Activated naive CD4-positive, alpha-beta T cell treated with anti-CD3 and anti-CD28 coated beads for 36 hours (primary cell): ENCODE measurements at places on chromosomes 2 and 18. TPM values are rescaled to one million over a fixed set of nuclear protein-coding genes. Genes with fewer than 3 reads are reported as not detected.
A peak's percentile ranks its signal among the peaks of the same experiment; 100 is the strongest.

Gene MRPS5
- total RNA-seq = 96.0 TPM

Gene LRRFIP1
- 154 TPM for total RNA-seq

DNA sequence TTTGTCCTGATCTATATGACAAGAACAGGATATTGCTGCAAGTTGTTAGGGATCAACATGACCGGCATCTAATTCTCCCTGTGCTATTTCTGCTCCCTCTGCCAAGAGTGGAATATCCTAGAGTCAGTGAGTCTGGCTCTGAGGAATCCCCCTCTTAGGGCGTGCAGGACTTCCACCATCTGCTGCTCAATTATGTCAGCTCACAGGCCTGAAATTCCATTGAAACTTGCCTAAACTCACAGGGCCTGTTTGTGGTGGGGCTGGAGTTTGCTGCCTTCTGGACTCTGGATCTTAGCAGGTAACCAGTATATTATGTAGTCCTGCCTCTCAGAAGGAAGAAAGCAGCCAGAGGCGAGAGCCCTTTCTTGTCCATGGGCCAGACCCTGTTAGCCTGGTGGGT lies 323.0 kb downstream of the TSN start:
- no peaks in the 10 kb centered on the region for H3K27me3 ChIP-seq

DNA sequence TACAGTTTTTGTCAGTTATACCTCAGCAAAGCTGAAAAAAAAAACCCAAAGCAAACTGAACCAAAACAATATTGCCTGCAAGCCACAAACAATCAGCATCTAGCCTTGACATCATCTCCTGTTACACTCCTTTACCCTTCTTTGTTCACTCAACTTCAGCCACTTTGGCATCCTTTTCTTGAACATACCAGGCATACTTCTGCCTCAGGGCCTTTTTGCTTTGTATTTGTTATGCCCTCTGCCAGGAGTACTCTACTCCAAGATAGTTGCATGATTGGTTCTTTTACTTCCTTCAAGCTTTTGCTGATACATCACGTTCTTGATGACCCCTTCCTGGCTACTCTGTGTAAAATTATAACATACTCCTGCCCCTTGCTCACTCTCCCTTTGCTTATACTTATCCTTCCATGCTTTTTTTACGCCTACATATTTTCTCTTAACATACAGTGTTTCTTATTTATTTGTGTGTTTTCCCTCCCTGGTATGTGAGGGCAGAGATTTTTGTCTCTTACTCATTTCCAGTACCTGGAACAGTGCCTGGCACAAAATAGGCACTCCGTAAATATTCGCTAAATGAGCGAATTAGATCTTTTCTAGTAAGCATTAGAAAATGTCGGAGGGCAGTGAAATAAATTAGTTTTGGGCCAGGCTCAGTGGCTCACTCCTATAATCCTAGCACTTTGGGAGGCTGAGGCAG lies 12.7 kb downstream of the ABI2 start:
- H3K36me3 ChIP-seq = peaks cover 7% of the 10 kb centered on the region
- DNase-seq = no peak
- peaks cover 5% of the 10 kb centered on the region for H3K4me1 ChIP-seq
- H3K27me3 ChIP-seq = no peaks in the 10 kb centered on the region
- H3K27ac ChIP-seq = no peak overlapping the region
- H3K4me3 ChIP-seq = no peak overlapping the region

DNA sequence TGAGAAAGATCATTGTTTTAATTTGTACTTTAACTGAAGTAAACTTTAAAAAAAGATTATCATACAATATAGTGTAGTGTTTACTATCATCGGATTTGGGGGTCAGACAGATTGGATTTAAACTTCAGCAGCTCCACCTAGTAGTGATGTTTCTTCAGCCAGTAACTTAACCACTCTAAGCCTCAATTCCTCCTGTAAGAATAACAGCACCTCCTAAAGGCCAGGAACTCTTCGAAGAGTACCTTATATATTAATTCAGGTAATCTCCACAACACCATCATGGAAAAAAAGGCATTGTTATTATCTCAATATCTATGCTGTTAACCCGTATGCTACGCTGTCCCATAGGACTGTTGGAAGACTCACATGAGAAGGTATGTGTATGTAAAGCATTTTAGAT lies 69.0 kb upstream of the DLGAP1 start:
- no peak overlapping the region for H3K4me3 ChIP-seq
- DNase-seq = no peak
- no peak overlapping the region for H3K27ac ChIP-seq
- H3K4me1 ChIP-seq = no peaks in the 10 kb centered on the region

GRCh38 chr2:127874378-127875269 lies 11.1 kb downstream of the AMMECR1L start:
- H3K27ac ChIP-seq = peak overlapping the region; percentile 48
- no peaks in the 10 kb centered on the region for H3K27me3 ChIP-seq
- peak; percentile 67 for DNase-seq
- H3K4me1 ChIP-seq = peaks cover 37% of the 10 kb centered on the region

DNA sequence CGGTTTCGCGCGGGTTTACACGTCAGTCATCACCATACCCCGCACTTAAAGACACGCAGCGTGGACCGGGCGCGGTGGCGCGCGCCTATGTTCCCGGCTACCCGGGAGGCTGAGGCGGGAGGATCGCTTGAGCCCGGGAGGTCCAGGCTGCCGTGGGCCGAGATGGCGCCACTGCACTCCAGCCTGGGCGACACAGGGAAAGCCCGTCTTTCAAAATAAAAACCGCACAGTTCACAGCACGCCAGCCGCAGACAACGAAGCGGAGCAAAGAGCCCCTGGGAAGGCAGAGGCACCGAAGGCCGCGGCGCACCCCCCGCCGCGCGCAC lies 328 bp downstream of the DTYMK start:
- peak overlapping the region; percentile 87 for H3K27ac ChIP-seq
- peak; percentile 24 for DNase-seq
- H3K4me3 ChIP-seq = peak overlapping the region; percentile 99
- peaks cover 47% of the 10 kb centered on the region for H3K36me3 ChIP-seq

DNA sequence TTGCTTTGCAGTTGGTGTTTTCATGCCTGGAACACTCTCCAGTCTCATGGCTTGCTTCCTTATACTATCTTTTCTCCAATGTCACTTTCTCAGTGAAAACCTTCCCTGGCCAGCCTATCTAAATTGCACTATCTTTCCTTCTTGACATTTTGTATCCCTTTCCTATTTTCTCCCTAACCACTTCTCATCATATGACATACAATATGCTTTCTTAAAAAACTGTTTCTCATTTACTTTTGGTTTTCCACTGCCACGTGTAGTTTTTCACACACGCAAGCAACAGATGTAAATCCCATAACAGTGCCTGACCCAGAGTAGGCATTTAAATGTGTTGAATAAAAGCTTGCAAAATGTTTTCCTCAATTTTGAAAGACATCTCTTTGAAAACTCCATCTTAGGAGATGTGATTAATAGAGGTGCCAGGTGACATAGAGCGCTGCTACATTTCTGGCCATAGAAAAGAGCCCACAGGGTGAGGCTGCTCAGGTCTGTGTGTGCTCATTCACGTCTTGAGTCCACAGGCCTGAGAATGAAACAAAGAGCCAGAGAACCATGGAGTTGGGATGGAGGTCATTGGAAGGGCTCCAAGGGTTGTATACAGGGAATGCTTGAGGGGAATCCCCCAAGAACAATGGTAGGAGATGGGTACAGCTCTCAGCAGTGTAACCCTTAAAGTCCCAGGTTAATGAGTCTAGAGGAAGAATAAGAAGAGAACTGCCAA lies 12.7 kb downstream of the ZNF24 start:
- H3K4me1 ChIP-seq = peaks cover 9% of the 10 kb centered on the region
- no peak for DNase-seq
- H3K27ac ChIP-seq = no peak overlapping the region
- no peak overlapping the region for H3K4me3 ChIP-seq

- no peaks in the 10 kb centered on the region for H3K27me3 ChIP-seq
- H3K4me1 ChIP-seq = no peaks in the 10 kb centered on the region
- DNase-seq = no peak
Observed at GRCh38 chr2:120963997-120964705, 228.5 kb downstream of the GLI2 start.

GRCh38 chr18:24346254-24346653 lies 51.4 kb downstream of the OSBPL1A start:
- no peaks in the 10 kb centered on the region for H3K4me1 ChIP-seq
- no peak for DNase-seq
- no peaks in the 10 kb centered on the region for H3K27me3 ChIP-seq
- H3K36me3 ChIP-seq = no peaks in the 10 kb centered on the region
- H3K4me3 ChIP-seq = no peak overlapping the region
- no peak overlapping the region for H3K27ac ChIP-seq

DNA sequence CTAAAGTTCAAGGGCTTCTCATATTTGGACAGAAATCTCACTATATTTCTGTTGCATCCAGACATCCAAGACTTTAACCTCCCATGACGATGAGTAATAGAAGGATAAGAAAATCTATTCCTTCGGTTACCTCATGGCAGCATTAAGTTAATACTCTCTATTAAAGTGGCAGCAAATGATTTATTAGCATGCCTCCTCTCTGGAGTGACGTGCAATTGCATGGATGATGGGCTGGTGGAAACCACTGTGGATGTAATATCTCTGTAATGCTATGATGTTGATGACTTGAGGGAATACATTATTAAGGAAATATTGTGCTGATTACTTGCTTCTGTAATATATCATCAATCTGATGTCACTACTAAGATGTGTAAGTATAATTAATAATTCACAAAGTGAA lies 336.8 kb downstream of the DSEL start:
- H3K36me3 ChIP-seq = no peaks in the 10 kb centered on the region
- no peak overlapping the region for H3K27ac ChIP-seq
- no peak for DNase-seq
- H3K4me1 ChIP-seq = no peaks in the 10 kb centered on the region

DNA sequence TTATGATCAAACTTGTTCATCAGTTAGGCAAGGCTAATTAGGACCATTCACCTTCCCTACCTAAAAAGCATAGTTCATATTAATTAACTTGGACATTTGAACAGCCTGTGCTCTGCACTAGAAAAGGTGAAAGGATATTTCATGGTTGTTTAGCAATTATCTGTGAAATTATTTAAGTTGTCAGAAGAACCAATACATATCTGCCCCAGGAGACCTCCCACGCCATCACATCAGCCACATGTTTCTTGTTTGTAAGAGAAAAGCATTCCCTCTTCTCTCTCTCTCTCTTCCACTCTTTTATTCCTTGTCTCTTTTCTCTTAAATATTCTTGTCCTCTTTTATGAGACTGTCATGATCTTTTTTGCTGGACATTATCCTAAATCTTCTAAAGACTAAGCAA lies 282.0 kb upstream of the RND3 start:
- H3K4me1 ChIP-seq = no peaks in the 10 kb centered on the region
- no peaks in the 10 kb centered on the region for H3K36me3 ChIP-seq
- H3K27ac ChIP-seq = no peak overlapping the region
- DNase-seq = no peak
- H3K4me3 ChIP-seq = no peak overlapping the region
- H3K27me3 ChIP-seq = peaks cover 3% of the 10 kb centered on the region

DNA sequence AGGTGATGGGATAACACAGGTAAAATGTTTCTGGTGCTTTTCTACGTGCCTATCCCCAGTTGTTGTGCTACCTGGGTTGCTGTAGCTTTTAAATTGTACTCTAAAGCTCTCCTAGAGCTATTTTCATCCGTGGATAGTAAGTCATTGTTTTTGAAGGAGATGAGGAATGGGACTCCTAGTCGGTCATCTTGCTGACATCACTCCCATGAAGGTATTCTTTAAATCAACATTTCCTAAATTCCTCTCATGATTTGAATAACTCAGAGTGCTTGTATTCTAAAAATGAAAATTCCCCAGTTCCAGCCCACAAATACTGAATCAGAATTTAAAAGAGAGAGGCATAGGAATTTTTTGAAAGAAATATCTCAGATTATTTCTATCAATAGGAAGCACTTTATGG lies 44.3 kb downstream of the CCDC148 start:
- H3K27ac ChIP-seq = no peak overlapping the region
- H3K36me3 ChIP-seq = no peaks in the 10 kb centered on the region
- no peak overlapping the region for H3K4me3 ChIP-seq
- DNase-seq = no peak
- H3K4me1 ChIP-seq = no peaks in the 10 kb centered on the region

DNA sequence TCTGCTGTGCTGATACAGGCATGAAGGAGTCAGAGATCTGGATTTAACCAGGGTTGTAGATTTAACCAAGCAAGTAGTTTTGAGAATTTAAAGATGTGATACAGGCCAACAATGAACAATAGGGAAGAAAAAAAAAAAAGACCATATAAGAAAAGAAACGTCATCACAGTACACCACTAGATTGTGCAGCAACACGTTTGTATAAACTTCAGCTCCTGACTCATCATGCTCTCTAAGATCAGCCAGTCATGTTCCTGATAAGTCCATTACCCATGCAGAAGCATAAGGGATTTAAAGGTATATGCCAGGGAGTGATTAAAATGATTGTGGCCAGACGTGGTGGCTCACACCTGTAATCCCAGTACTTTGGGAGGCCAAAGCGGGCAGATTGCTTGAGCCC lies 22.3 kb upstream of the ERICH2 start:
- peaks cover 22% of the 10 kb centered on the region for H3K27me3 ChIP-seq
- DNase-seq = no peak
- H3K36me3 ChIP-seq = no peaks in the 10 kb centered on the region

GRCh38 chr2:63846487-63846886 lies 4.8 kb downstream of the UGP2 start:
- peaks cover 10% of the 10 kb centered on the region for H3K36me3 ChIP-seq
- no peaks in the 10 kb centered on the region for H3K27me3 ChIP-seq
- DNase-seq = no peak
- H3K27ac ChIP-seq = no peak overlapping the region

- no peak overlapping the region for H3K4me3 ChIP-seq
- no peaks in the 10 kb centered on the region for H3K4me1 ChIP-seq
- no peaks in the 10 kb centered on the region for H3K27me3 ChIP-seq
- no peak overlapping the region for H3K27ac ChIP-seq
- DNase-seq = no peak
Observed at GRCh38 chr2:9373047-9373446, 50.3 kb downstream of the ITGB1BP1 start.
